Activated CD8-positive, alpha-beta memory T cell treated with anti-CD3 and anti-CD28 coated beads, Interleukin-2, amount 50 U/mL, for 4 hours (primary cell): ENCODE measurements at places on chromosomes 11 and 22.

- DNase-seq: no peak
These were observed 317.1 kb downstream of the NTM start for GRCh38 chr11:131687291-131688047.

GRCh38 chr11:1542267-1542666, 29.8 kb downstream of the DUSP8 start:
- DNase-seq: no peak

DNA sequence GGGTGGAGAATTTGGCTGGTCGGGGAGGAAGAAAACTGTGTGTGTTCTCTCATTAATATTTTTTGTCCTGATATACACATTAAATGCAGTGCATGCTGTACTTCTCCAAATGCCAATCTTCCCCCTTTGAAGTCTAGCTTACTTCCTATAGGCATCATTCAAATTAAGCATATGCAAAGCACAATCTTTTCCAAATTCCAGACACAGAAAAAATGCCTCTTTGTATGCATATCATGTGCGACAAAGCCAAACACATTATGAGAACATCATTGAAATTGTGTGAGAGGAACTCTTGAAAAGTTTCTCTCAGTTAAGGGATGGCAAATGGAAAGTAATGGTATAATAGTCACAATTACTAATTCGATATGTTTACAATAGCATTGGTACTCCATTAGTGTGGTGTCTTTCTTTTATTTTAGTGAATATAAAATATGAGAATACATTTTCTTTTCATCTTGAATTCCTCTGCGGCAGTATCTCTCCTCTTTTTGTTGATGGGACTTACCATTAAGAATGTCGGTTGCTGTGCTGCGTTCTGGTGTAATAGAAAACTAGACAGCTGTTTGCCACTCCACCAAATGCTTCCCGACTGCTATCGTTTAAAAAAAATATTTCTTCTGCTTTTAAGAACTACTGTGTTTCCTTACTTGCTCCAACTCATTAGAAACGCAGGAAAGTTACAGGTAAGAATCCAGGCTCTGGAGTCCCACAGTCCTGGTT, 19.3 kb upstream of the NRIP3 start:
- no peak for DNase-seq

DNA sequence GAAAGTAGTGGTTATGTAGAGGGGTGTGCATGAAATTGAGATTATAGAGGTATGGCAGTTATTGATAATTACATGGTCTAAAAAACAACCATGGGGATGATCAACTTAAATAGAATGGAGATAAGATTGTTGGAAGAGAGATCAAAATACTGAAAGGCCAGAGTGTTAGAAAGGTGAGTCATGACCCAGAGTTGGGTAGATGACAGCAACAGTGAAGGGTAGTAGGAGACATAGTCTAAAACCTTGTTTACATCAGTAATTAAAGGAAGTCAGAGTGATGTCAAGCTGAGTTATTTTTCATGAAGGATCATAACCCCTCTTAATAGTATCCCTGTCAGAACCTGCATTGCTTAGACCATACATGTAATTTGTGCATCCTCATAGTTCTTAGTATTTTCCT, 110.9 kb downstream of the ELP4 start:
- DNase-seq: no peak

DNA sequence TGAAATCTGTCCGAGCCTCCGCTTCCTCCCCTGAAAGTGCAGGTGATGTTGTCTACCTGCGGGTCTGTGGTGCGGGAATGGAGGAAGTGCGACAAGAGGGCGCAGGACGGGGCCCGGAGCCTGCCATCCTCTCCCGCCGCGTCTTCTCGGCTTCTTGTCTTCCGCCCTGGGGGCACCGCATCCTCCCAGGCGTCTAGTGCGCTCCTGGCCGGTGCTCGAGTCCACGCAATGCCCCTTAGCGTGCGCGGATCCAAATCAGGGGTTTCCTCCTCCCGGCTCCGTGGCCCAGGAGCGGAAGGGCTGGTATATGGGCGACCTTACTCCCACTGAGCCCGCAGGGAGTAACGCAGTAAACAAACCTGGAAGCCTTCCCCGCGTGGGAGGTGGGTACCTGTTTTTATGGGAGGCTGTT, 405 bp downstream of the SFI1 start:
- peak; percentile 37 for DNase-seq

DNA sequence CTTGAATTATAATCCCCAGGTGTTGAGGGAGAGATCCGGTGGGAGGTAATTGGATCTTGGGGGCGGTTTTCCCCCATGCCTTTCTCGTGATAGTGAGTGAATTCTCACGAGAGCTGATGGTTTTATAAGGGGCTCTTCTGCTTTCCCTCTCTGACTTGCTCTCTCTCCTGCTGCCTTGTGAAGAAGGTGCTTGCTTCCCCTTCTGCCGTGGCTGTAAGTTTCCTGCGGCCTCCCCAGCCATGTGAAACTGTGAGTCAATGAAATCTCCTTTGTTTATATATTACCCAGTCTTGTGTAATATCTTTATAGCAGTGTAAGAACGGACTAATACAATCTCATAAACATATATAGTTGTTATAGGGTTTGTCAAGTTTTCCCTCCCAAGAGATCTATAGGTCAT, 32.8 kb downstream of the KCNE3 start:
- DNase-seq: no peak

DNA sequence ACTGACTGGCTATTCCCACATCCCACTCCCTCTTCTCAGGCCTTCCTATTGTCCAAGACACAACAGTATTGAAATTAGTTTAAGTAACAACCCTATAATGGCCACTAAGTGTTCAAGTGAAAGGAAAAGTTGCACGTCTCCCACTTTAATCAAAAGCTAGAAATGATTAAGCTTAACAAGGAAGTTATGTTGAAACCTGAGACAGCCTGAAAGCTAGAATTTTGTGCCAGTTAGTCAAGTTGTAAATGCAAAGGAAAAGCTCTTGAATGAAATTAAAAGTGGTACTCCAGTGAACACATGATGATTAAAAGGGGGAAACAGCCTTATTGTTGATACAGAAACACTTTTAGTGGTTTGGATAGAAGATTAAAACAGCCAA, 332.7 kb downstream of the CASP12 start:
- no peak for DNase-seq

- no peak for DNase-seq
These were observed 1.9 kb upstream of the ROBO4 start for GRCh38 chr11:124899383-124900145.

DNA sequence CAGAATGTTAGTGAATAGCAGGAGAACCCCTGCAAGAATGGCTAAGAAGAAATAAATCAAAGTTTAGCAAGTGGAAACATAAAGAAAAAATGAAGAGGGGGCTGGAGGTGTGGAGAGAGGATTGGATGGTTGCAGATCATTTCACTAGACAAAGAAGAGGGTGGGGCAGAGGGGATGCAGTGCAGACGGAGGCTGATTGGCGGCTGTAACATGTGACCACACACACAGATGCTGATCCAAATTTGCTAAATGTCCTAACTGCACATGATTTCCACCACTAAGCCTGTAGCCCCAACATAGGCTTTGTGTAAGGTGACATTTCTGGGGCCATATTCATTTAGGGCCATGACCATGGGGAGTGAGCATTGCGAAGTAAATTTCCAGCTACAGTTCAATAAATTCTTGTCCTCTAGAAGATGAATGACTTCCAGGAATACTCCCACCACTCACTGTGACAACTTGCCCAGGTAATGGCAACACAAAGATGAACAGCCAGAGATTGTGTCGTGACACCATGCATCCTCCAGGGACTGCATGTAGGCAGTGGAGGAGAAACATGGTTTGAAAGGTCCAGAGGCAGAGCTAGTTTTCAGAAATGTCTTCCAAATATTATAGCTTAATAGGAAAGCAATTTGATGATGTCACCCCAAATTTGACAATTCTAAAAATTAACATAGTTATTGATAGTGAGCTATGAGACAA, 6.8 kb downstream of the KRTAP5-11 start:
- no peak for DNase-seq

GRCh38 chr22:25354456-25354855, 135.0 kb downstream of the CRYBB2 start:
- DNase-seq: no peak

DNA sequence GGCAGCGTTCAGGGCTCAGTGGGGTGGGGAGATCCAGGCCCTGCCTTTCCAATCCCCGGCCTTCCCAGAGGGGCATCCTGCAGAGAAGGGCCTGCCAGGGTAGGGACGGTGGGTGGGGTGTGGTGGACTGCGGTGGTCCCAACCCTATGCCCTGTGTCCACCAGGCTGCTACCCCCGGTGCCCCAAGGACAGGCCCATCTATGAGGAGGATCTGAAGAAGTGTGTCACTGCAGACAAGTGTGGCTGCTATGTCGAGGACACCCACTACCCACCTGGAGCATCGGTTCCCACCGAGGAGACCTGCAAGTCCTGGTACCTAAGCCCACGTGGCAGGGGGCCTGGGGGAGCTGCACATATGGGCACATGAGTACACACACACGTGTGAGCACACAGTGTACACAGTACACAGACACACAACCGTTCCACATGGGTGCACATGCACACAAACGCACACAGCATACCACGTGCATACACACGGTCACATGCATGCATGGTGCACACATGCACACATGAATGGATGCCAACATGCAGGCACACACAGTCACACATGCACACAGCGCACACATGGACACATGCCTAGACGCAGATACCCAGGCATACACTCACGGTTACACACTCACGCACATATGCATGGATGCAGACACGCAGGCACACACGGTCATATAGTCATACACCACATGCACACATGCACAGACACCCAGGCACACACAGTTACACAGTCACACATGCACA, 16.1 kb downstream of the MUC2 start:
- no peak for DNase-seq

DNA sequence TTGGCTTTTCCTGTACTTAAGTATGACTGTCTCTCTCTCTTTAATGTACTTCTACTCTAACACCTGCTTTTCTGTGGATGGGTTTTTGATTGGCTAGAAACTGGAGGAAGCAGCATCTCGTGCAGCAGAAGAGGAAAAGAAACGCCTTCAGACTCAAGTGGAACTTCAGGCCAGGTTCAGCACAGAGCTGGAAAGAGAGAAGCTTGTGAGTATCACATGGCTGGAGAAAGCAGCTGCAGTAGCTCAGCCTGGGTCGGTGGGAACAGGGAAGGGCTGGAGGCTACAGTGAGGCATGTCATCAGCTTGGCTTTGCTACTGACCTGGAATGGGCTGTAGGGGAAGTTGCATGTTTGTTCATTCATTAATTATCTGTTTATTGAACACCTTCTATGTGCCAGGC, 74.2 kb downstream of the SWAP70 start:
- DNase-seq: no peak

GRCh38 chr11:102683277-102683676, 22.3 kb downstream of the MMP27 start:
- DNase-seq: no peak

- DNase-seq: no peak
These were observed 1.2 kb downstream of the MAP4K2 start for GRCh38 chr11:64801561-64802369.

DNA sequence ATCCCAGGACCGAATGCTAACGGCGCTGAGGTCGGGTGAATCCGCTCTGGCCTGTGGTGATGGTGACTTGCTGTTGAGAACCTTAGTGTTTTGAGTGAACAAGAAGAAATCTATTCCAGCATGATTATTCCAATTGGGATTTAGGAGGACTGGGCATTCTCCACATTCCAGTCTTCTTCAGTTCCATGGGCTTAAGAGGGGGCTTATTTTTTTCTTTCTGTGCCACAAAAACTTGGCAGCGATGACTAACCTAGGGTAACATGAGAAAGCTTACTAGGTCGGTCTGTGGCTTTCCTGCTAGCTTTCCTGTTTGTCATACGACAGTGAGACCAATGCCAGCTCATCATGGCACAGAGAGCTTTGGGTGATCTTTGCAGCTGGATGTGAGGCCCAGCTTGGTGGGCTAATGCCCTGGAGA, 62.9 kb upstream of the ATXN10 start:
- DNase-seq: no peak

GRCh38 chr11:114847306-114847975, 169.1 kb downstream of the NXPE2 start:
- DNase-seq: no peak
